Stimulated activated CD8-positive, alpha-beta memory T cell treated with anti-CD3 and anti-CD28 coated beads, Interleukin-15, amount 100 ng/mL, for 24 hours (primary cell): ENCODE measurements at places on chromosomes 2 and 18.

DNA sequence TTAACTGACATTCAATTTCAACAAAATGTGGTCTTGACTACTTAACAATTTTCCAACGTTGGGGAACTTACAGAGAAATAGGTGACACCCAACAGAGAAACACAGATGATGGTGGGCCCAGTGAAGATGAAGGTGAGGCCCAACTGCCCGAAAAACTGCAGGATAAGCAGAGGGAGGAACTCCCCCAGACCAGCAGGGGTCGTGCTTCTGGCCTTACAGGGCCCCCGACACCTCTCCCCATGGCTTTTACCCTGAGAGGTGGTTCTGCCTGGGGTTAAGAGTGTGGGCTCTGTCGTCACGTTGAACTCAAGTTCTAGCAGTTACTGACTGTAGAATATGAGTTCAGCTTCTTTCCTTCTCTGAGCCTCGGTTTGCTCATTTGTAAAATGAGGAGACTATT is 119.5 kb upstream of the SMIM21 start:
- DNase-seq: no peak

DNA sequence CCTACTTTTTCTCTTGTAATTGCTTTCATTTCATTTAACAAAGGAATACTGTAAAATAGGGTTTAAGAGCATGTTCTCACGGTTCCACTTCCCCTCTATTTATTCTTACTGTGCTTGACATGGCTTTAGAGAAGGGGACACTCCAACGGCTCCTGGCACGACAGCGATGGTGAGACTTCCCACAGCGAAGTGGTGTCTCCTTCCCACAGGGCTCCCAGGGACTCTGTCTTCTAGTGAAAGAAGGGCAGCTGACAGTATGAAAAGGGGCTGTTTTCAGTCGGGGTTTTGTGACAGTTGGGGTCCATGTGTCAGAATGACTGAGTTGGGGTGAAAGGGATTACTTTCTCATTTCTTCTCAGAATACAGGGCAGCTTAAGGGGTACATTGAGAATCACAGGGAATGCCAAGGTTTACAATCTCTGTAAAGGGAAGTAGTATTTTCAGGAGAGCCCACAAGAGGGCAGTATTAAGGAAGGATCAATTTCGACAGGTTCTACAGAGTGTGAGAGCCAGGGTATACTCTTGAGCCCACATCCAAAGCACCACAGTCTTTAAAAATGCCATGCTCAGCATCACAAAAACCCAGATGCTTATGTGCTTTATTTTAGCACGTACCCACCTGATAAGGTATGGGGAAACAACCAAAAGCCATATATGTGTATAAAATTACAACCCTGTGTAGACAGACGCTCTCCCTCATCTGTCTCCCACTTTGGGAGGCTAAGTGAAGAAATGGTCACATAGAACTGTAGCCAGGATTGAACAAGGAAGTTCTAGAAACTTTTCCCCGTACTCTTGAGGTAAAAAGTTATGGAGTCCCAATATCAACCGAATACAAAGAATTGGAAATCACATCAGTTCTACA is 31.3 kb upstream of the RAPGEF4 start:
- DNase-seq: no peak

DNA sequence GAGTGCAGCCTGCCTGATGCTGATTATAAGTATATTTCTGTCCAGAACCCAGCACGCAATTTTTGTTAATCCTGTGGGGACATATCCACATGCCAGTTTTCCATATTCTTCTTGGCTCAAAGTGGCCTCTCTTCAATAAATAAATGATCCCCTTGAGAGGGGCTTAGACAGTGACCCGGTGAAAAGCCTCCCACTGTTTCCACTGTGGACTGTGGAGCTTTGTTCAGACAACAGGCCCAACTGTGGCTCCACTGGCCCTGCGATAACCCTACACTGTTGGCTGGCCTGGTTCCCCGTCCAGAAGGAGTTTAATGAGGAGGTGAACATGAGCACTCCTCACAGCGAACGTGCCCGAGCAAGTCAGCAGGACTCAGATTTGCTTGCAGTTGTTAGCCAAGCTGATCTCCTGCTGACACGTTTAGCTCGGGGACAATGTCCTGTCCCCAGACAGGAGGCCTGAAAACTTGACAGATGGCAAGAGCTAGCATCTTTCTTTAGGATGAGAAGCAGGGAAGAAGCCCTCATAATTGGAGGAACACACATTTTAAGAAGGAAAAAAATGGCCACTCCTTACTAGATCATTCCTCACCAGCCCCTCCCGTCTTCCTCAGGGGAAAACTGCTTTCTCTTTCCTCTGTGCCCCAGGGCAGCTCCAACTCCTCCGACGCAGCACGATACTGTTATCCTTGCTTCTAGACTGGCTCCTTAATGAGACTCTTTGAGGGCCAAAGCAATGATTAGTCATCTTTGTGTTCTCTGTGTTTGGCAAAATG is 20.0 kb upstream of the MTCL1 start:
- no peak for DNase-seq

DNA sequence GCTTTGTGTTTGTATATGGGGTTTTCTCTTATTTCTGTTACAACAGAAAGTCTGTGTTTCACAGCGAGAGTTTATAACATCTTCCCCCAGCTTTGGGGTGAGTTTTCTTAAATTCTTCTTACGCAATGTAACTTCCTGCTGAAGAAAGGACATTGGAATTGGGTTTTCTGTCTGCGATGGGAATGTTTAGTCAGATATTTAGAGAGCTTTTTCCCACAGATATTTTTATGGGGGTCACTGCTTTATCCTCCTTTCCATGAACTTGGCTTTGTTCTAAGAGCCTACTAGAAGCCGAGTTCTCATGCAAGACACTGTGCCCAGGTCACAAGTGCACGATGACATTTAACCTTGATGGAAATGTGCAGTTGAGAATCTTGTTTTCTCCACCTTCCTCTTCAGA is 22.1 kb downstream of the B3GNT2 start:
- no peak for DNase-seq

GRCh38 chr2:190911813-190912212 is 31.2 kb downstream of the GLS start:
- no peak for DNase-seq

DNA sequence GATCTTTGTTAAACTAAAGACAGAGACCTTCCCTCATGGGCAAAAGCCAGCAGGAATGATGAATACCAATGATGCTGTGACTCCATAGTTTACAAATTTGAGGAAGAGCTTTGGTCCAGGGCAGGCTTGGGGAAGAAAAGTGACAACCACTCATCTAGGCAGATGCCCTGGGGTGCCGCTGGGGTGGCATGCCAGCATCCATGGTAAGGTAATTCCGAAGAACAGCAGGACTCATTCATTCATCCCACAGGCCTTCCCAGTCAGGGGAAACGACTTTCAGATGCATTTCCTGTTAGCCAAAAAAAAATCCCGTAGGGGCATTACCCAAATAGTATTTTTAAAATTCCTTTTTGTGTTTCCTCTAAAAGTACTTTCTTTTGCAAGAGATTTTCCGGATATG is 180.7 kb upstream of the SERPINE2 start:
- DNase-seq: no peak

DNA sequence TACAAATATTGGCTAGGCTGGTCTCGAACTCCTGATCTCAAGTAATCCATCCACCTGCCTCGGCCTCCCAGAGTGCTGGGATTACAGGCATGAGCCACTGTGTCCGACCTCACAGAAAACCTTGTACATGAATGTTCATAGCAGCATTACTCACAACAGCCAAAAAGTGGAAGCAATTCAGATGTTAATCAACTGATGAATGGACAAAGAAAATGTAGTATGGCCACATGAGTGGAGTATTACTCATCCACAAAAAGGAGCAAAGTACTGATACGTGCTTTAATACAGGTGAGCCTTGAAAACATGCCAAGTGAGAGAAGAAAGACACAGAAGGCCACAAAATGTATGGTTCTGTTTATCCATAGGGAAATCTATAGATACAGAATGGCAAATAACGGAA is 20.6 kb downstream of the CEP192 start:
- no peak for DNase-seq

- DNase-seq: no peak
Measured at GRCh38 chr2:219625179-219625578, 2.3 kb upstream of the SLC4A3 start.

DNA sequence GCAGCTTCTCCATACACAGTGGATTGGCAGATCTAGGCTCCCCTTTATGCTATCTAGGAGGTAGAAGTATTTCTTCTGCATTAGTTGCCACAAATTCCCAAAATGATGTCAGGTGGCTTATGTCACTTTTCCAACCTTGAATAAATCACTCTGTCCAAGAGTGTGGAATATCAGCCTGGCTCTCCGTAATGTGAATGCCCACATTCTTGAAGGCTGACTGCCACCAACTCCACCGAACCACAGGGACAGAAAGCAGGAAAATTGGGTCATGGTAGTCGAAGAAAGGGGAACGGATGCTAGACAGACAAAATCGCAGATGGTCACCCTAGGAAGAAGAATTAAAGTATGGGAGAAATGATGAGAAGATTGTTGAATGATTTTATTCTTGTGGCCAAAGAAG is 624.9 kb upstream of the CDH2 start:
- DNase-seq: no peak
